Umbilical cord (tissue), 2 donors: ENCODE measurements at places on chromosomes 5 and 9.

DNA sequence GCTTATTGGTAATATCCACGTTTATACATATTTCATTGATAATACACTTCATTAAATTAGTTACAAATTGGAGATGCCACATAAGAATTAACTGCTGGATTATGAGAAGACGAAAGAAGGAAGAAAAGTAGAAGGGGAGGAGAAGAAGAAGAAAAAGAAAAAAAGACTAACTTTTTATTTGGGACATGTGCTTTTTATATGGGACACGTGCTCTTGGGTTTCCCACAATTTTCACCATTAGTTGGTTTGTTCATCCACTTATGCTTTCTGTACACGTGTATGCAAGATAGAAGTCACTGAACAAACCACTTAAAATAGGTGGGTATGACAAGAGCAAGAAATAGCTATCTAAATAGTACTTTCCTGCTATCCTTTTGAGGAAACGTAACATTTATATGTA, 98.6 kb downstream of the MRPS30 start:
- DNase-seq: no peak

DNA sequence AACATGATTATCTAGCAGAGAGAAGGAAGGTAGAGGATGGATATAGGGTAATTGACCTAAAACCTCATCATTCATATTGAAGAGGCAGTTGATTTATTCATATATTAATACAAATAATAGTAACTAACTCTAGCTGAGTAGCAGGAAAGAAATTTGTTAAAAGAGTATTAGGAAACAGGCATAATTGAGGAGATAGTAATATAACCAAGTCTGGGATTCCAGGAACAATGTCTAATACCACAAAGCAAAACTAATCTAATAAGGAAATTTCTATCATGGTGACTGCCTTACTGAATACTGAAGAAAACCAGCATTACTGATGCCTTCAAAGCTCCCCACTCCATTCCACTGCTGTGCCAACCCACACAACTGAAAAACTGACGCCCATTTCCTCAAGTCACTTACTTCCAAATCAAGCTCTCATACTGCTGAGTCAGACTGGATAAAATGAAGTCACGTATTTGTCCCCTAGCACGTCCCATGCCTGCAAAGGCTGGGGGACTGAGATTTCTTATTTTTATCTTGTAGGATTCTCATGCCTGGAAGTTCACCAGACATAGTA, 153.9 kb downstream of the SMC2 start:
- no peak for DNase-seq

DNA sequence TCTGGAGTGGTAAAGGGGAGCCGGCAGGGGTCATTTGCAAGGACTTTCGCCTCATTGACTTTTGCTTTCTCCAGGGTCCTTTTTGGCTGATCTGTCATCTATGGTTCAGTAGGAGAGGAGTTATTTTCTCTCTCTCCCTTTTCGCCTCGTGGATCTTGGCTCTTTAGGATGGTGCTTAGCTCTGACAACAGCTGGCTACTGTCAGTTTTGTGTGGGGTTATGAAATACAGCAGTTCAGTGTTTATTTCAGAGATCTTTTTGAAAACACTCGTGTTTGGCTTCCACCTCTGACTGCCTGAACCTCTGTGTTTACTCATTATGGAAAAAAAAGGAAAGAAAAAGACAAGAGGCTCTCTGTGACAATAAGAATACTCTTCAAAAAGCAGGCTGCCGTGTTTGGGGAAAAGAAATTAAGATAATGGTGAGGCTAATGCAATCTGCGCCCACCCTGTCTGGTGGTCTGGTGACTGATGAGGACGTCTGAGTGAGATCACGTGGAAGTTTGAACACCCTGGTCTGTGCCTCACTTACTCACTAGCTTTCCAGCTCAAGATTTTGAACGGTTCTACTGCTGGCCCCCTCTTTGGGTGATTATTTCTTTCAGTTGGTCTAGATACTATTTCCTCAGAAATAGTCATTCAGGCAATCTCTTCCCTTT, 567.7 kb downstream of the CAAP1 start:
- peak; percentile 73 for DNase-seq

- DNase-seq: no peak
Observed at GRCh38 chr5:73419465-73420390, 28.8 kb downstream of the FOXD1 start.

GRCh38 chr9:95920017-95920416, 44.5 kb downstream of the ERCC6L2 start:
- no peak for DNase-seq
